Left renal pelvis (tissue), 4 donors: ENCODE measurements at places on chromosomes 16 and 17.

DNA sequence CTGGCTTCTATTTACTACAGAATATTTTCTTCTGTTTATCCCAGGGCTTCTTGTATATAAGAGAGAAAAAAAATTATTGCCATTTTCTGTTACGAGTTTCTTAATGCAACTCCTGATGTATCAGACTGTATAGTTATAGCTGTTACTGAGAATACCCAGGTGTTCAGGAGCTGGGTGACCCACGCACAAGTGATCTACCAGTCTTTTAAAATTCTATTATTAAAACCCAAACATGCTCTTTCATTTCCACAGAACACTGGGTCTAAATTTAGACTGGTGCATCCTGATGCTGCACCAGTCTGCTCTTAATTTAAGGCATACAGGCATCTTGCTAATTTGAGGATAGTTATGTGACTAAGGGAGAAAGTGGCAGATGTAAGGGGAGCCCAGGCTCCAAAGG is 31.2 kb upstream of the NLRP1 start:
- no peak for DNase-seq

- no peak for DNase-seq
These were observed 12.8 kb upstream of the CBFB start for GRCh38 chr16:67016143-67016542.

GRCh38 chr17:81398176-81398831 is 3.0 kb downstream of the BAHCC1 start:
- no peak for DNase-seq

- DNase-seq: no peak
These were observed 42.8 kb downstream of the MARCHF10 start for GRCh38 chr17:62765351-62765750.

DNA sequence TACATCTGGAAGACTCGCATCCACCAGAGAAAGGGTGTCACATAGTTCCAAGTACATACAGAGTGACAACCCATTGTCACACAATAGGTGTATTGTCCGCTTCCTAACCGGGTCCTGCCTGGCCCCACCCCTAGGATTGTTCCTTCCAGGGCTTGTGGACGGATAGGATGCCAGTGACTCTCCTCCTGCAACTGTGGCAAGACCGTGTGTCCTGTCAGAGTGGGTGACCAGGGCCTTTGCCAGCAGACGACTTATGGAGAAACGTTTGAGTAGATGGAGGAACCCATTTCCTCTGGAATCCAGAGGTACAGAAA is 258.4 kb downstream of the CPPED1 start:
- DNase-seq: no peak

DNA sequence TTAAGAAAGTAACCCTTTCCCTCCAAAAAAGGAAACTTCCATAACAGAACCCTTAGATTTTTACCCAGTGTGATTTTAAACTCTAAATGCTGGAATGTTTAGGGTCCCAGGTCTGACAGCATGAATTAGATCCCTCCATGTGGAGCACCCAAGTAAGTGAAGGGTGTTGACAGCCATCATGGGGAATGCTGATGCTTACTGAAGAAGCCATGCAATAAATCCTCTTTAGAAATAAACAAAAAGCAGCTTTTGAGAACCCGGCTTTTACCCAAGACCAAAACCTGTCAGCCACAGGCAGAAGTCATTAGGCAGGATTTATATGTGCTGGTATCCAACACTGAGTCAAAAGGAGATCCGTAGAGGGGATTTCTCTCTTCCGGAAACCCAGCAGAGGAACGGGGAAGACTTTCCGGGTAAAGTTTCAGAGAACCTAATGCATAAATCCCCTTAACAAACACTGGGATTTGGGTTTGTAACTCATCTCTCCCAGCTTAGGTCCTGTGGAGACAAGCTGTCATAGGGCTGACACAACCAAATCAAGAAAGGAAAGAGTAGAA is 287.5 kb downstream of the IRX3 start:
- no peak for DNase-seq

DNA sequence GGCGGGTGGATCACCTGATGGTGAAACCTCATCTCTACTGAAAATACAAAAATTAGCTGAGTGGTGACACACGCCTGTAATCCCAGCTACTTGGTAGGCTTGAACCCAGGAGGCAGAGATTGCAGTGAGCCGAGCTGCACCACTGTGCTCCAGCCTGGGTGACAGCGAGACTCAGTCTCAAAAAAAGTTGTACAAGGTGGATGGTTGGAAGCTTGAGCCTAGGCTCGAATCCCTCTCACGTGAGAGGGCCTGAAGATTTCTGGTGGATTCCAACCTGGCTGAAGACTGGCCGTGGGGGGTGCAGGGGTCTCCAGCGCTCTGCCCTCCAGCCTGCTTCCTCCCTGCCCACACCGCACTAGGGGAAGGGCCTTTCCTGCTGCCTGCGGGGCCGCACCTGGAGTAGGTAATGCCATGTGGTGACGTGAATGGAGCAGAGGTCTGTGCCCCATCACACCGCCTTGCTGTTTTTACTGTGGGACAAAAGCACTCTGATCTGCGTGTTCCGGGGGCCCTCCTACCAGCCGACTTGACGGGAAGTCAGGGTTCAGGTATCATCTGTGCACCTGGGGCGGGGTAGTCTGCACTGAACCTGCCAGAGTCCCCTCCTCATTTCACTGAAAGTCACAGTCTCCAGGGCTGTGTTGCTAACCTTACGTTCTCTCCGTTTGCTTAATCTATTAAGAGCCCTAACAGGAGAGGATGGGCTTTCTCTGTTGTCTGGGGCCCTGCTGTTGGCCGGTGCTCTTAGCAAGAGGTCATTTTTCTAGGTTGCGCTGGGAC is 4.2 kb downstream of the RPL13 start:
- DNase-seq: no peak
